Stimulated activated memory B cell treated with anti-CD40 and anti-IgM and Interleukin-4, amounts not matched to agents 10 μg/mL and 1 μg/mL and 100 μg/mL, for 72 hours (primary cell): ENCODE measurements at places on chromosomes 5 and 9.

GRCh38 chr9:114662081-114662989, 4.7 kb upstream of the TEX53 start:
- ATAC-seq = peak; percentile 90

GRCh38 chr9:70551396-70551795, 136.9 kb upstream of the KLF9 start:
- no peak for ATAC-seq

DNA sequence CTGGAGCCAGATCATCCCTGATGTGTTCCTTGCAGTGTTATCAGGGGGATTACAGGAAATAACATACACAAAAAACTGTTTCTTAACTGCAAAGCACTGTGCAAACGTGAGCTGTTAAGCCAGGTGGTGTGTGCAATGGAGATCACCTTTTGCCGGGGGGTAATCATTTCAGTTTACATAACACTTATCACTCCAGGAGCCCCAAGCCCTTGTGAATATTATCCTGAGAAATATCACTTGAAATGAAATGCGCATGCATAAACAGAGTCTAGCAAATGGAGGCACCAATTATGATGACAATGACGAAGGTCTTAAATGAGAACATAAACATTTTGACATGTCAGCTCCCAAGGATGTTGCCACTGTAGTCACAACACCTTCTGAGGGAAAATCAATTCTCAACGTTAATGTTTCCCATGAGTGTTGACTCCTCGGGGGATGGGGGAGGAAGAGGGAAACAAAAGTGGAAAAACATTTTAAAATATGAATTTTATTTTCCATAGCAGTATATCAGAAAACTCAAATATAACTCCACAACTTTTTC, 54.5 kb upstream of the RAD23B start:
- ATAC-seq = no peak

GRCh38 chr9:29214154-29214689, 1640.9 kb upstream of the C9orf72 start:
- ATAC-seq = no peak
